ENCODE measurements at places on chromosomes 7 and 10.

DNA sequence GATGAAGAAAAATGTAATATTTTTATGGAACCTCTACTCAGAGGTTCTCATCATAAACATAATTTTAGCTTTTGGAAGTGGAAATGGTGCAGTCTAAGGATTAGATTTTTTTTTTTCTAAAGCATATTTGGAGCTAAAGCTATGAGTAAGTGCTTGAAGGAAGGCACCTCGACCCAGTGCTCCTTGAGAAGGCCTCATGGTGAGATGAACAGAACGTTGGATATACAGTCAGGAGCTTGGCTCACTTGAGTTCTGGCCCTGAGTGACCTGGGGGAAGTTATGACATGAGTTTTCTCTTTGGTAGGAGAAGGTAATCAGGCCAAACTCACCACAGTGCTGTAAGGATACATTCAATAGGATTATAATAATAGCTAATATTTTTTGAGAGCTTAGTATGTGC, 163.3 kb downstream of the JCAD start:
- DNase-seq: peak; percentile 75

- DNase-seq: no peak
These were observed 63.5 kb downstream of the UBE2H start for GRCh38 chr7:129889133-129889844.

DNA sequence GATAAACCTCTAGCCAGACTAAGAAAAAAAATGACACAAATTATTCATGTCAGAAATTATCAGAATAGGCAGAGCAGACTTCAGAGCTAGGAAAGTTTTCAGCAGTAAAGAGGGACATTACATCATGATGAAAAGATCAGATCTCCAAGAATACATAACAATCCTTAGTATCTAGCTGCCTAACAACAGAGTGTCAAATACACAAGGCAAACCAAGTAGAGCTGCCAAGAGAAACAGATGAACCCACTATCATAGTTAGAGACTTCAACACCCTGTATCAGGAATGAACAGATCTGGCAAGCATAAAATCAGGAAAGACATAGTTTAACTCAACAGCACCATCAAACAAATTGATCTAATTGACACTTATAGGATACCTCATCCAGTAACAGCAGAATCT, 92.3 kb downstream of the NKX6-2 start:
- DNase-seq: no peak

- peak; percentile 40 for DNase-seq
These were observed 6.6 kb downstream of the TTYH3 start for GRCh38 chr7:2638224-2638991.

DNA sequence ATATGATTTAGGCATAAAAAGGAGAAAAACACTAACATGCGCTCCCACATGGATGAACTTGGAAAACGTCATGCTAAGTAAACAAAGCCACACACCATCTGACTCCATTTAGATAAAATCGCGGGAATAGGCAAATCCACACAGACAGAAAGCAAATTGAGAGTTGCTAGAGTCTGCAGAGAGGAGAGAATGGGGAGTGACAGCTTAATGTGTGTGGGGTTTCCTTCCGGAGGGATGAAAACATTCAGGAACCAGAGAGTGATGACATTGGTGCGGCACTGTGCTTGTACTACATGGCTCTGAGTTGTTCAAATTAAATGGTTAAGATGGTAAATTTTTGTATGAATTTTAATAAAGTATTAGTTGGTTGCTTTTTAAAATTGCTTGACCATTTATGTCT, 482.9 kb upstream of the AKR1E2 start:
- peak; percentile 48 for DNase-seq

DNA sequence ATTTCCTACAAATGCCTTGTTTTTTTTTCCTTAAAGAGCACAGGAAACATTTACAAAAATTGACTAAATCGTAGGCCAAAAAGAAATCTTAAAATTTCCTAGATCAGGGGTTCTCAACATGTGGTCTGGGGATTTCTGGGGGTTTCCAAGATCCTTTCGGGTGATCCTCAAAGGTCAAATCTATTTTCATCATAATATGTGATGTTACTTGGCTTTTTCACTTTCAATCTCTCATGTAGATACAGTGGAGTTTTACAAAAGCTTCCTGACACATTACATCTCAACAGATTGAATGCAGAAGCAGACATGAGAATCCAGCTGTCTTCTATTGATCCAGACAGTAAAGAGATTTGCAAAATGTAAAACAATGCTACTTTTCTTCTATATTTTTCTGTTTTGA, 497.3 kb downstream of the INHBA start:
- DNase-seq: no peak

GRCh38 chr10:68208424-68209042, 23.4 kb downstream of the ATOH7 start:
- peak; percentile 82 for DNase-seq

- DNase-seq: no peak
These were observed 137.8 kb downstream of the SPAG6 start for GRCh38 chr10:22483132-22483531.

DNA sequence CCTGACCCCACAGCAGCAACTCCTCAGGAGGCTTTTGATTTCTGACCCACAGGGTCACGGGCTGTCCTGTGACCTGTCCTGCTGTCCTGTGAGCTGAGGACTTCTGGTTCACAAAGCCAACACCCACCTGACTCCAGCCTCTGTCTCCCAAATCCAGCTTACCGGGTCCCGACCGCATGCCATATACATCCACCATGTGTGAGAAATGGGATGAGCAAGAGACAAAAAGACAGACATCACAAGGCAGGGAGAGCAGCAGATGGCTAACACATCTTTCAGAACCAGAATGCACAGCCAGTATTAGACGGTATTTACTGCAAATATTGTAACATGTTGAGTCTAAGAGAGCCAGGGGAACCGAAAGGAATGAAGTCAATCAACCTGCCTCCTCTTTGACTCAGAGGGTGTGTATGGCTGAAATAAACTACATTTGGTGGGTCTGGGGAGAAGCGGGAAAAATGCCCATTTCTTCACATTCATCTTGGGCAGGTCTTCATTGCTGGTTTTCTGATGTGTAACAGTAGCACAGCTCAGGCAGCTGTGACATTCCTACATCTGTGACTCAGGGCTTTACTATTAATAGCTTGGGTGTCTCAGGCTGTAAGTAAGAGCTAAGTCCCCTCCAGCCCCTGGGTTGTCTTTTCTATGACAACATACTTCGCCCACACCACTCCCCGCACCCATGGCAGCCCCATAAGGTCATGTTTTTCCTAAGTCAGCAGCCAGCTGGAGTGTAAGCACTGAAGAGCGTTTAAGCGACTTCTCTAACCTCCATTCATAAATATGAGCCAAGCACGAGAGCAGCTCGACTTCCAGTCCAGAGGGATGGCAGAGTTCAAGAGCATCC, 25.0 kb downstream of the ABLIM1 start:
- DNase-seq: peak; percentile 60

DNA sequence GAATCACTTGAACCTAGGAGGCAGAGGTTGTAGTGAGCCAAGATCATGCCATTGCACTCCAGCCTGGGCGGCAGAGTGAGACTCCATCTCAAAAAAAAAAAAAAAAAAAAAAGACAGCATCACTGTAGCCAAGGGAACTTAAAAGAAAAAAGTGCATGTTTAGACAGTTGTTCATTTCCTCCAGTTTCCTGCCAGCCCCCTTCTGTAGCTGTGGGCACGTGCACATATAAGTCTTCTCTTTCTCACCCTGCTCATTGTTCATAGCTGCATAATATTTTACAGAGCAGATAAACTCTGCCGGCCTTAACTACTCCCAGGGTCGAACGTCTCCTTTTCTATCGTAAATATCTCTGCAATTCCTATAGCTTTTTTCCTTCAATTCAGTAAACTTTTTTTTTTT, 132.6 kb downstream of the LHPP start:
- peak; percentile 64 for DNase-seq

GRCh38 chr7:27187475-27188385, 2.7 kb upstream of the HOXA11 start:
- no peak for DNase-seq

GRCh38 chr10:1736144-1736971, 967 bp downstream of the ADARB2 start:
- no peak for DNase-seq

DNA sequence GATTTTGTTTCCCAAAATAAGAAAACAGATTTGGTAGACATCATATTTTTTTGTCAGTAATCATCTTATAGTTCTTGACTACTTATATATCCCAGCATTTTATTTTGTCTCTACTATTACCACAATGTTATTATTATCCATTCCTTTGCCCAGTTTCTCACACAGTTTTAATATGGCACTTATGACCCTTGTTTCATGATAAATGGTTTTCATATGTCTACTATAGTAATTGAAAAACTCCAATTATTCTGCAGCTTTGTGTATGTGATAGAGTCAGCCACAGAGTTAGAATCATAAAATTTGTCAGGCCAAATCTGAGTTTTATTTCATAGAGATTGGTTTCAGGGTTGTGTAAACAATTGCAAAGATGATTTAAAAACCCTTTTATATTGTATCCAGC, 203.9 kb downstream of the MALRD1 start:
- DNase-seq: no peak

DNA sequence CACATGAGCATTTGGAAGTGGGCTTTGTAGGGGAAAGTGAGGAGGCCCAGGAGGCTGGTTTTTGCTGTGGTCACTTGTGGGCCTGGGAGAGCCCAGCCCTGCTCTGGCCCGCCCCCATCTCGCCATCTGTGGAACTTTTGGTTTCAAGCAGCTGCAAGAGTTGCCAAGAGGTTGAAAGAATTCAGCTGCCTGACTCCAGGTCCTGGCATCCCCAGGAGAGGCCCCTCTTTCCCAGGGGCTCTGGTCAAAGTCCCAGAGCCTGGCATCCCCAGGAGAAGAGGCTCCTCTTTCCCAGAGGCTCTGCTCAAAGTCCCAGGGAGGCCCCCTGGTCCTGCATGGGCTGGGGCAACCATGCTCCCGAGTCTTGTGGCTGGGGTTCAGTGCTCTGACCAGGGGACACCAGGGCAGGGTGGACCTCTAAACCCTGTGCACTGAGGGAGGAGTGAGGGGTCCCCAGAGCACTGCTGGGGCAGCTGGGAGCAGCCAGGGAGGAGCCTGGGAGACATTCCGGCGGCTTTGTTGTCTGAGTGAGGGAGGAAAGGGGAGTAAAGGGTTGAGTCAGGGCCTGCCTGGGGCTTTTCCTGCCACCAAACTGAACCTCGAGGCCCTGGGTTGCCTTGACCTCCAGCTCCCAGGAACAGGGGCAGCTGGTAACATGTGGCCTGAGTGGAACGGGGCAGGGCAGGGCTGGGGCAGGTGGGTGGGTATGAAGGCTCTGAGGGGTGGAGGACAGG, 27.7 kb upstream of the CSGALNACT2 start:
- DNase-seq: no peak

- DNase-seq: no peak
These were observed 153.0 kb upstream of the GPR26 start for GRCh38 chr10:123512901-123513775.

DNA sequence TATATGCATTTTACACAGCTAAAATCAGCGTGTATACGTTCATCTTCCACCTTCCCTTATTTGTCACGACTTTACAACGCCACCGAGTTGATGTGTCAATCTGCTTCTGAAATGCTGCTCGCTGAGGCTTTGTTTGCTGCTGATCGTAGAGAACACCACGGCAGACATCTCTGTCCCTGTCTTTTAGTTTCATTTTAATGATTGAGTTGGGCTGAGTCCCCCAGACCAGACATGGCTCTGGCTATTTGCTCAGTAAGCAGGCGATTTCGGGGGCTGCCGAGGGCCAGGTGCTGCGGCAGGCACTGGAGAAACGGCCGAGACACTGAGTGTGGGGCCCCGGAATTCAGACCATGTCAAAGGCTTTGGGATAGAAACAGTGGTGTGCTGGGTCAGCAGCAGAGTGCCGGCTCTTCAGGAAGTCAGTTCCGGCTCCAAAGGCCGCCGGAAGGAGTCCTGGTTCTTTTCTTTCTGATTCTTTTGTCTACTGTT, 5.0 kb downstream of the LRRC27 start:
- DNase-seq: peak; percentile 45

GRCh38 chr7:30531286-30531685, 26.7 kb upstream of the GGCT start:
- DNase-seq: no peak

DNA sequence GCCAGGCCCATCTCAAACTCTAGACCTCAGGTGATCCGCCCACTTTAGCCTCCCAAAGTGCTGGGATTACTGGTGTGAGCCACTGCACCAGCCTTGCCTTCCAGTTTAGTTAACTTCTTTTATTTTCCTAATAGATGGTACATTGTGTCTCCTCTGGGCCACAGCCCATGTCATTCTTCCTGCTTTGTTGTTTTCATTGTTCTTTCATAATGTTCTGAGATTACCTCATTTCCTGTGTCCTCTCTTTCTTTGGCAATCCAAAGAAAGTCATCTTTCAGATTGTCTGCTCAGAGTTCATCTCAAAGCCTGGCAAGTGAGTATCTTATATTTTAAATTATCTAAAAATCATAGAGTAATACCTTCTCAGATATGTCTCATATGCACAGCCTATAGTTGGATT, at the start of gene OLAH:
Gene OLAH, plus strand, starts transcription at position 270 of the 400 bp plus-strand sequence. CDS start 3,346 bp downstream, outside the sequence.
- no peak for DNase-seq

GRCh38 chr7:57417736-57418135, 32.2 kb upstream of the ZNF716 start:
- DNase-seq: no peak

DNA sequence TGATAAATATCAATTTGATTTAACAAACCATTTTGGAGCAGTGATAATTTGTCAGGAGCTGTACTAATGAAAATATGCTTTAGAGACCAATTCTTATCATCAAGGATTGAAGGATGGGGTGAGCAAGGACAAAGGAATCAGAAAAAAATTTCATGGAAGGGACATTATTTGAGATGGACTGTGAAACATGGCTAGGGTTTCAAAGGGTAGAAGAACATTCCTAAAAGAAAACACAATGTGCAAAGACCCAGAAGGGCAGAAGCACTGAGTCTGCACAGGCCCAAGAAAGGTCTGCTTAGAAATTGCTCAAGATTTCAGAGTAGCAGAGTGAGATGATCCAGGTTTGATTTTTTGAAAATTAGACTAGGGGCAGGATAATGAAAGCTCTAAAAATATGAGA, 174.5 kb downstream of the LRRN3 start:
- DNase-seq: no peak

- no peak for DNase-seq
These were observed 22.1 kb upstream of the CDH23 start for GRCh38 chr10:71374481-71375233.

DNA sequence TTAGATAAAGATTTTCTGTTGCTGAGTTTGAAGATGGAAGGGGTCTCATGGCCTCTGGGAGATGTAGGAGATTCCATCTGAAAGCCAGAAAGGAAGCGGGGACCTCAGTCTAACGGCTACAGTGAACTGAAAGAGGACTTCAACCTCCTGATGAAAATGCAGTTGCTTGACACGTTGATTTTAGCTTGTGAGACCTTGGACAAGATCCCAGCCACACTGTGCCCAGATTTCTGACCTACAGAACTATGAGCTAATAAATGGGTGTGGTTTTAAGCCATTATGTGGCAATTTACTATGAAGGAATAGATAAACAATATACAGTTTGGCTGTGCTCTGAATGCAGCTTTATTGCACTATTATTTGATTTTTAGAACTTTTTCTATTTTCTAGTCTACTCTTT, 342.3 kb upstream of the SEMA3D start:
- DNase-seq: peak; percentile 2
